Fibroblast of pulmonary artery (primary cell): ENCODE measurements at places on chromosomes 3 and 15.

DNA sequence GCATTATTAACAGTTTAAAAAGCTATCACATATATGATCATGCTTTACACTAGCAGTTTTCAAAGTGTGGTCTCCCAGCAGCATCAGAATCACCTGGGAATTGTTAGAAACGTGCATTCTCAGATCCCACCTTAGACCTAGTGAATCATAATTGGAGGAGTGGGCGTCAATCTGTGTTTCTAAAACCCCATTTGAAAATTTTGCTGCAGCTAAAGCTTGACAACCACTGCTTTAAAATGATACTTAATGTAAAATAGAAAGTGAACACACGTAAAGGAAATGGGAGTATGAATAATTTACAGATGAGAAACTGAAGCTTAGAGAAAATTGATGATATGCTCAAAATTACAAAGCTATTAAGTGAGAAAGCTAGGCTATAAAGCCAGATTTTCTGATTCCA, 62.3 kb downstream of the SLC9C1 start:
- no peak for DNase-seq

DNA sequence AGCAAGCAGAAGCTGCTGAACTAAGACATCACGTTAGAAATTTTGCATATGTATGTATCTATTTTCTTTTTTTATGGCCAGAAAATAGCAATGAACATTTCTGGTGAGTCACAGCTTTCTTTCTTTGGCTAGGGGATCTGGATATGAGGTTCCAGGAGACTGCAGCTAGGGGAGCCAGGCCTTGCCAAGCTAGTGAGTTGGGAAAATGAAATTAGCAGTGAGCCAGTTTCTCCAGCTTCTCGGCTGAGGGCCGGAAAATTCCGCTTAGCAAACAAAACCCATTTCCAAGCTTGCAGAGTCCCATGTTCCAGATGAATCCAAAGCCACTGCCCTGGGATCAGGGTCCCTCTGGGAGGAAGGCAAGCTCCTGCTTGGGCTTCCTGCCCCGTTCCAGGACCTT, 137.6 kb downstream of the SRGAP3 start:
- DNase-seq: no peak

GRCh38 chr3:16171009-16171408, 3.5 kb upstream of the GALNT15 start:
- no peak for DNase-seq

GRCh38 chr15:62521396-62521795, 356.3 kb upstream of the C2CD4B start:
- no peak for DNase-seq

DNA sequence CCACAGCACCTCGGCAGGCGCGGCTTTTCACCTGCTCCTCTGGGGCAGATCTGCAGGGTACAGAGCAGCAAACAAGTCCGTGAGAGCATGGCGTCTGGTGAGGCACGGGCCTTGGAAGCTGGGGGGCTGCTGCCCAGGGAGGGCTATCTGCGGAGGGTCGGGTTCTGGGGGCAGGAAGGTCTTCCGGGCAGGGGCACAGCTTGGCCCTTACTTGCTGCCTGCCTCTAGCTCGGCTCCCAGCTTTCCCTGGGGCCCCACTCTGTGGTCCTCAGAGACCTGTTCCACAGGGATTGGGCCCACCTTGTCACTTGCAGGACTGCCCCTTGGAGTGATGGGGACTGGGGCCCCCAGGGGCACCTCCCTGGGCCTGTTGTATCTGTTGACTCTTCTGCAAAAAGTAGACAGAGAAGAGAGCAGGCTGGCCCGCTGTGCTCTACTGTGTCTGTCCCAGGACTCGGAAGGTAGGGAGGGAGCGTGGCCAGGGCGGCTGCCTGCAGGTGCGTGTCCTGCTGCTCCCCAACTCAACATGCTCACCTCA, 84.1 kb downstream of the TBC1D2B start:
- no peak for DNase-seq

GRCh38 chr15:84831028-84831427, 13.9 kb downstream of the ALPK3 start:
- DNase-seq: no peak

GRCh38 chr3:65033576-65033975, 345.8 kb upstream of the ADAMTS9 start:
- DNase-seq: no peak

DNA sequence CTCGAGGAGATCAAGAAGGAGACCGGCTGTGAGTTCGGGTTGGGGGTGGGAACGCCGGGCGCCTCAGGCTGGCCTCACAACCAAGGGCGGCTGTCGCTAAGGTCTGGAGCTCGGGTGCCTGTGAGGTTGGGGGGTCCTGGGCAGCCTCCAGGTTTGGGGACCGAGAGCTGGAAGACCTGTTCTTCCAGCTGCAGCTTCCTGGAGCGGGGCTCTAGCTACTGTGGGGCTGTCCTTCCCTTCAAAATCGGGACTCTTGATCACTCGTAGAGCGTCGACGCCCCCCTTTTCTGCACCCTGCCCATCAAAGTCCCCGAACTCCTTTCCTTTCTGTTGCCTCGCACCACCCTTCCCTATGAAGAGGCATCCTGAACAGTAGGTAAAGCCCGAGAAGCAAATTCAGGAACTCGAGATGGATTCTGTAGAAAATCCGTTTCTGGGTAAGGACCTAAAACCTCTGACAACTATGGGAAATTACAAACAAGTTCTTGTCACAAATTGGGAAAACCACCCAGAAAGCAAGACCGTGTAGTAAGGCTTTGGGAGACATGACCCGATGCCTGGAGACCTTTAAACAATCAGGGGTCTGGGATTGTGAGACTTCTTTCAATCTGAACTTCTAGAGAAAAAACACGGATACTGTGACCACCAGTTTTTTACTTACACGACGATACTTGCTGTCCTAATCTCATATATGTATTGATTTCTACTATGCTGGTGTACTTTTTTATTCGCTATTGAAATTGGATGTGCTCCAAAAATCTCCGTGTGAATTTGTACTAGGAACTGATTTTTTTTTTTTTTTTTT, 556 bp downstream of the CHP1 start:
- DNase-seq: peak; percentile 5

GRCh38 chr3:154324919-154325318, 632 bp upstream of the DHX36 start:
- no peak for DNase-seq

GRCh38 chr15:73273181-73274002, 95.4 kb downstream of the HCN4 start:
- DNase-seq: peak; percentile 76

DNA sequence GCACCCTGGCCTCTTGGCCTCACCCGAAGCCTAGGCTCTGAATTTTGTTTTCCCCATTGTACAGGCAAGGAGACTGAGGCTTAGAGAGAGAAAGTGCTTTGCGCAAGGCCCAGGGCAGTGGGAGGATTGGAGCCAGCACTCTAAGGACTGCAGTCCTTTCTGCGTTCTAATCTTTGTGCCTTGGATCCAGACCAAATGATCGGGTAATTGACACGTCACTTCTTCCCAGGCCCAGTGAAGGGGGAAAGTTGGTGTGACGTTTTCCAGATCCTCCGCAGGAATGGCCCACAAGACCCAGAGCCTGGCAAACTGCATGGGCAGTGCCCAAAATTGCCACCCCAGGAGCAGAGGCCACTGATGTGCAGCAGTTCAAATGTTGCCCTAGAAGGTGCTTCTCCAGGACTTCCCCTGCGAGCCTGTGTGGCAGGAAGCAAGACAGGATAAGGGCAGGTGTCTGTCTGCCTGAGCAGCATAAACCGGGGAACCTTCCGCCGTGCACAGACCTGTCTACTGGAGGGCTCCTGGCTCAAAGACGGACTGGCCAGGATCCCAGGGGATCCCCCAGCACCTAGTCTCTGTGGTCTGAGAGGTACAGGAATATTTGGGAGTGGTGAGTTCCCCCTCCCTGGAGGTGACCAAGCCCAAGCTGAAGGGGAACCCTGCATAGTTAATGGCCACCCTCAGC, 194.5 kb upstream of the TLE3 start:
- DNase-seq: peak; percentile 20

- DNase-seq: no peak
These were observed 8.1 kb upstream of the DNASE1L3 start for GRCh38 chr3:58218904-58219303.

DNA sequence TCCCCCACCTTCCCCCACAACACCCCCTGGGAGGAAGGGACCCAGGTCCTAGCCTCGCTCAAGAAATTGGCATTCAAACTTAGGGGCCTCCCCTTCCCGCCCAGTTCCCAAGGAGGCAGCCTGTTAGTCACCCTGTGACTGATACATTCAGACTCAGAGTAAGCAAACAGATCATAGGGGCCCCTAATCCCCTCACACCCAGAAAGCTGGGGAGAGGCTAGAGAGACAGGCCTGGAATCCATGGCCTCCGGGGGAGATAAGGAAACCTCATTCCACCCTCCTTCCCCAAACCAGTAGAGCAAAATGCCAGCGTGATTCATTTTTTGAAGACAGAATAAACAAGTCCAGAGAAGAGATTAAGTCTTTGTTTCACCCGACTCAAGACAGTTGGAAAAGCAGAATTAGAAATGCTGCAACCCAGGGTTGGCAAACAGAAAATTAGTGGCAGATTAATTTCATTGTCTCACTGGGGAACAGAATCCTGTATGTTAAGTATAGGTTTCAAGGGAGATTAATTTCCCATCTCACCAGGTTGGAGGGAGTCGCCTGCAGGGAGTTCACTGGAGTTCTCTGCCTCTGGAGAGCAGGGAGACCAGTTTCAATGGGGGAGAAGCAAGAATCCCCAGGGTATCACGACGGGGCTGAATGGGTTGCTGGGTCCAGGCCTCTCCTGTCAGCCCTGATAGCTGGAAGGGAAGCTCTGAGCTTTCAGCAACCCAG, 268.3 kb downstream of the UACA start:
- DNase-seq: peak; percentile 83

DNA sequence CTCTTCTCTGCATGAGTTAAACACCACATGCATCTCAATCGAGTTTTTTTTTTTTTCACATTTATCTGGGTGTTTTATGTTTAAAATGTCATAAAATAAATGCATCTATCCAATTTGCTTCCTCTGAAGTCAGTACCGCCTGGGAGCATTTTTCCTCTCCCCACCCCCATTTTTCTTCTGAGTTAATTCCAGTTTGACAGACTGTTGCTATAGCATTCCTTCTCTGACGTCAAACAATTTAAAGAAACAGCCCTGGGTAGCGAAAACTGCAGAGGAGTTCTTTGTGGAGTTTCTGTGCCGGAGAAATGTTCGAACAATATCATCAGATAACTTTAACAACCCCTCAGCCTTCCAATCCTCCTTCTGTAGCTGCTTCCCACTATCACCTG, 900 bp upstream of the GNB4 start:
- DNase-seq: peak; percentile 90

DNA sequence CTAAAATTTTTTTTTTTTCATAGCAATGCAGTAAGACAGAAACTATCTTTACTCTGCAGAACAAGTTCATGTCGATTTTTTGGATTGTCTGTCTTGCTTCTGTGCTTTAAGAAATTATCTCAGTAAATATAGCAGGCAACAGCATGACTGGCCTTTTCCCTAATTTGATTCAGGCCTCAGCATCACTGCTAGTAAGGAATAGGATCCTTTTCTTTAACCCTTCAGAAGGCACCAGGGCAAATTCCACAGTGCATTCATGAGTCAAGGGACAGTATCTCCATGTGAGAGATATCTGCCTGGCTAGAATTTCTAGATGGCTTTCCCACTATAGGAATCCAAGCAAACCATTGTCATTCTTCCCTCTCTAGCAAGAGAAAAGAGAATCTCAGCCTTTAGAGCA, 71.4 kb downstream of the TIPARP start:
- DNase-seq: no peak

GRCh38 chr15:74307827-74308811, 59.3 kb downstream of the CYP11A1 start:
- DNase-seq: peak; percentile 76

DNA sequence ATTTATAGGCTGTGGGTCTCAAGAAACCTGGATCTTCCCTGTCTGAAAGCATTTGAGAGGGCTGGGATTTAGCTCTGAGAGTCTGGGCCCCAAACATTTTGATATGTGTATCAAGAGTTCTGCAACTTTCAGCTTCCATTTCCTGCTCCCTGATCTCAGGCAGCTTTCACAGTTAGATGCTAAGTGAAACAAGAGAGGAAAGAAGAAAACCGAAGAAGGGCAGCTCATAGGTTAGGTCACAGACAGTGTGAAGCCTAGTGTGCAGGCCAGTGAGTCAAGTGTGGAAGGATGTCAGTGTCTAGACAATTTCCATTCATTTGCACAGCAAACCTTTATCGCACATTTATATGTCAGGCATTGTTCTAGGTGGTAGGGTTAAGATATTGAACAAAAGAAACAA, 173.6 kb upstream of the PROK2 start:
- DNase-seq: no peak

GRCh38 chr3:177928172-177928873, 607.9 kb upstream of the KCNMB2 start:
- DNase-seq: peak; percentile 48

DNA sequence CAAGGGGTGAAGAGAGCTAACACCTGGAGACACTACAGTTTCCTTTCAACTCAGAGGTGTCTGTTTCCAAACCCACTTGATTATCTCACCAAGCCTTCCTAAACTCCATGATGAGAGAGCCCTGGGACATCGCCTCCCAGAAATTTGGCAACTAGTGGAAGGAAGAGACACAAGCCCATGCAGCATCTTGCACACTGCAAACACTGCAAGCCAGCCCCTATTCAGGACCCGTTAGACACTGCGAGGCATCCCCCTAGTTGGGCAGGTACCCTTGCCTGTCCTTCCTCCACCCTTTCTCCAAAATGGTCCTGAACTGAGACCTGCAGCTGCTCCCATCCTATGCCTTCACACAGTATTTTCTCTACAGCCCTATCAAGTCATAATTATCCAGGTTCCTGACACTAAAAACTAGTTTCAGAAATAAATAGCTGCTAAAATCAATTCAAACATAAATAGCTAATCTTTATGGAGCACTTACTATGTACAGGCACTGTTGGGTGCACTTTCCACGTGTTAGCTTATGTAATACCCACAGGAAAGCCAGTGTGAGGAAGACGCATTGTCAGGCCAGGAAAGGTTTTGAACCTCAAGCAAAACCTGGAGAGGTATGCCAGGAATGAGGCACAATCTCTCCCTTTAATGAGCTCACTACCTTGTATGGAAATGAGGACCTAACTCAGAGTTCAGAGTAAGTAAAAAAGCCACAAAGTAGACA, 2.8 kb downstream of the MAGI1 start:
- DNase-seq: peak; percentile 44

GRCh38 chr15:43238671-43239131, 17.9 kb upstream of the EPB42 start:
- no peak for DNase-seq
